Substantia nigra (tissue), 51 donors: ENCODE measurements at places on chromosomes 7 and 10.

GRCh38 chr10:50360077-50360850, 108.9 kb upstream of the ASAH2 start:
- DNase-seq, result no peak

- DNase-seq, result peak; percentile 70
Observed at GRCh38 chr7:6435486-6436384, 12.0 kb downstream of the DAGLB start.

GRCh38 chr10:72682638-72683037, 9.3 kb upstream of the MCU start:
- DNase-seq, result no peak

- DNase-seq, result no peak
Observed at GRCh38 chr10:79936625-79937615, 12.0 kb downstream of the SFTPD start.

DNA sequence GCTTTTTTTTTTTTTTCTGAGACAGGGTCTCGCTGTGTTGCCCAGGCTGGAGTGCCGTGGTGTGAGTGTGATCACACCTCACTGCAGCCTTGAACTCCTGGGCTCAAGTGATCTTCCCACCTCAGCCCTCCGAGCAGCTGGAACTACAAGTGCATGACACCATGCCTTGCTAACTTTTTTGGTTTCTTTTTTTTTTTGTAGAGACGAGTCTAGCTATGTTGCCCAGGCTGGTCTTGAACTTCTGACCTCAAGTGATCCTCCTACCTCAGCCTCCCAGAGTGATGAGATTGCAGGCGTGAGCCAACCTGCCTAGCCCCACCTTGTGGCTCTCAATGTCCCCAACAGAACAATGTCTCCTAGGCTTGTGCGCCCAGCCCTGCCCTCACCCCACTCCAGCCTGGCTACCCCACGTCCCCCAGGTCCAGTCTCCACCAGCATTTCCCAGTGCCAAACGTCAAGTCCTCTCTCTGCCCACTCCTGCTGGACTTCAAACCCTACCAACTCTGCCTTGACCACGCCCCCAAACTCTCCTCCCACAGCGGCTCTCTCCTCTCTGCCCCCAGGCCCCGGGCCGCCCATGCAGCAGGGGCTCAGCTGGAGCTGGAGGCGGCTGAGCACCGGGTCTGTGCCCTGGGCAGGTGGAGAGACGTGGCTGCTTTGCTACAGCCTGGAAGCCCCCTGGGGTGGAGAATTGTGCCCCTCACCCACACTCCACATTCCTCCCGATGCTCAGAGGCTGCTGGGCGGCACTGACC, 18.9 kb downstream of the BHLHA15 start:
- no peak for DNase-seq

GRCh38 chr10:110857265-110858171, 14.2 kb upstream of the PDCD4 start:
- peak; percentile 35 for DNase-seq

DNA sequence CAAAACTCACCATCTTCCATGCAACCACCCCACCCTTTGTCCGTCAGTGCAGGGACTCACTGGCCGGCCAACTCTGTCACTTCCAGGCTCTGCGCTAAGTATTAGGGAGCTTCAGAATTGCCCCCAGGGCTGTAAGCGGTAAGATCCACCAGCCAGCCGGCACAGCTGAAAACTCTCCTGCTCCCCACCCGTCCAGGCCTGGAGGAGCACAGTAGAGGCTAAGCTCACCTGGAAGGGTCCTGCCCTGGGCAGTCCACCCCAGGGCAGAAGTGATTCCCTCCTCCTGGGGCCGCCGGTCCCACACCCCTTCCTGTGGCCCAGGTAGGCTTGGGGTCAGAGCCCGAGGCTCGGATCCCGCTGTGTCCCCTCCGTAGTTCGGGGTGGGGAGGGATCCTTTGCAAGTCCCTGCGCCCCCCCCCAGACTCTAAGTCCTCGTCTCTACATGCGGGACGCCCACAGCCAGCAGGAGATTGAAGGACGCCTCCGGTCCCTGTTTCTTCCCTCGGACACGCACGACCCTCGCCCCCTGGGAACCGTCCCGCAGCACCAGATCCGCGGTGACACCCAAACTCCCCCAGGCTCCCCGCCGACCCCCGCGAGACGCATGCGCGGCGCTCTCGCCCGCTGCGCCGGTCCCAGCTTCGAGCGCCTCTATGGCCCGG, 138.9 kb downstream of the ARHGAP22 start:
- DNase-seq, result no peak

GRCh38 chr7:135448753-135449152, 61.1 kb downstream of the CNOT4 start:
- no peak for DNase-seq

GRCh38 chr7:77822269-77822668, 23.7 kb downstream of the PHTF2 start:
- no peak for DNase-seq

GRCh38 chr10:114388275-114388674, 16.0 kb downstream of the AFAP1L2 start:
- no peak for DNase-seq

DNA sequence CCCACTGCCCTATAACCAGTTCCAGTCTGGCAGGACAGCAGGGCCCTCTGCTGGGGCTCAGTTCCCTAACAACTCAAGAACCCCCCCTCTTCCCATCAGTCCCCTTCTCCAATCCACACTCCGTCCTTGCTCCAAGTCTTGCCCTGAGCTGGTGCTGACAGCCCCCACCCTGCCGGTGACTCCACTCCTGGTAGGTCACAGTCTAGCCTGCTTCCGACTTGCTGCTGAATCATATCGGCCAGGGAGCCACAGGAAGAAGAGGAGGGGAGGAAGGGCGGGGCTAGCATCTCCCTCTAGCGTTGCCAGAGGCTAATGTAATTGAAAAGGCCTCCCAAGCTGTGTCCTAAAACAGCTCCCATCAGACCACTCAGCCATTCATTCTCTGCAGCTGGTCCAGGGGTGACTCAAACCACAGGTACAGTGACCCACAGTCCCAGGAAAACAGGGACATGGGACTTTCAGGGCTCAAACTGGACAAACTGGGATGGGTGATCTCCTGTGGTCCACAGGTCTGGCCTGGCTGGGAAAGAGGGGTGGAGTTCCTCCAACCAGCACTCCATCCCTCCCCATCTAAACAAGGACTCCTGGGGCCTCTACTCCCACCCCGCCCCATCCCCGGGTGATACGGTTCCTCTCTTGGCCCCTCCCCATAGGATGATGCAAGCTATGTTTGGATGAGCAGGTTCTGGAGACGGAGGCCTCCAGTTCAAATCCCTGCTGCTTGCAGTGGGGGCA, 158.8 kb downstream of the SH3PXD2A start:
- DNase-seq, result peak; percentile 30

- DNase-seq, result no peak
Observed at GRCh38 chr7:30253796-30254165, 30.6 kb upstream of the ZNRF2 start.

DNA sequence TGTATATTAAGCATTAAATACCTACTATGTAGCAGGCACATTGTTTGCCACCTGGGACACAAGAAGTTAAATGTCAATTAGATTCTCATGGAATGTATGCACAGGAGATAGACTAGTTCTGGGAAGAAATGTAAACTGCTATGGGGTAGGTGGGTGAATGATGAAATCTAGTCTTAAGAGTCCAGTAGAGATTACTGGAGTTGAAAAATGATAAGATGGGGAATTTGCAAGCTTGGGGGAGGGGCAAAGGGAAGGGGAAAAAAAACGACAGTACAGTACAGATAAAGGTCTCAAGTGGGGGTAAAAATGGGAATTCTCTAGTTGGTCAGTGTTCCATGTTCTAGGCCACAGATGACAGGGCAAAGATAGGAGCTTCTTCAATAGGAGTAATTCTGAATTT, 94.4 kb downstream of the ATE1 start:
- DNase-seq, result no peak

DNA sequence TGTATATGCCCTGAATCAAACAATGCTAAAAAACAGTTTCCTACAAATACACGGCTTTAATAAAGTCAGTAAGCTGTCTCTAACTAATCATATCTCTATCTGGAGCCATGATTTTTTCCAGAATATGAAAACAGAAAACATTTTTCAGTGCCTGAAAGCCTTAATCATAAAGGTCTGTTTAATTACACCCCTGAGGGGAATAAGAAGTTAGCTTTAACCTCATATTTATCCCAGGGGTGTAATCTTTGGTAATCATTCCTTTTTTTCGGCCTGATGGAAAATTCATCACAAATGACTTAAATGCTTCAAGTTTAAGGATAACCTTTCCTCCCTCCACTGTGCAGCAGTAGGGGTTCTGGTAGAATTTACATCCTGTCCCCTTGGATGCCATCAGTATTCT, 124.2 kb downstream of the ATE1 start:
- no peak for DNase-seq

- DNase-seq, result peak; percentile 2
Observed at GRCh38 chr10:74213571-74214162, 62.6 kb downstream of the ADK start.

DNA sequence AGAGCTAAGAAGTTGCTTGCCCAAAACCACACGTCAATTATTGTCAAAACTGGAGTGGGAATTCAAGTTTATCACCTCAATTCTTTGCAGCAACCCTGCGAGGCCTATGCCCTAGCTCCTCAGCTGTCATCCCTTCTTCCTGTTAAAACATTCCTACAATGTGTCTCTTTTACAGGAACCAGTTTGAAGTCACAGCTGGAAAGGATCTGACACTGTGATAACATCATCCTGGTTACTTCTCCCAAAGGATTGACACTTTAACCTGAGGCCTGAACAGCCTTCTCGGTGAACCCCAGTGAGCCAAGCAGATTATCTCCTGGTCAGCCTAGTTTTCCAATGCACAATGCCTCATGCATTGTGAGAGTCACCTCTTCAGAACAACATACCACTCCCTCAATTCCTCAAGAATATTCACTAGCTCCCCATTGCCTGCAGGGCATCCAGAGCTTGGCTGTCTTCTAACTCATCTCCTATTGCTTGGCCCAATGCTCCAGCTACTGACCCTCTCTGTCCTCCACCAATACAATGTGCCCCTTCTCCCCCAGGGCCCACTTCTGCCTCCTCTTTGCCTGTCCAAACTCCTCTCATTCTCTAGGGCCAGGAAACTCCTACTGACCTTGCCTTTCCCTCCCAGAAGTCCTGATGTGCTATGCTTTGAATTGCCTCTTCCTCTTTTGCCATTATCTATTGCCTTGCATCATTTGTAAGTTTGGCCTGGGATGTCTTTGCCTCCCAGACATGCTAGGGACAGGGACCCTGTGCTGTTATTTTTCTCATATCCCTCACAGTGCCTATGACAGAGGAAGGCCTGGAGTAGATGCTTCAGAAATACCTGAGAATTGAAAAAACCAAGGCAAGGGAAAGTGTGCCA, 10.4 kb upstream of the DLG5 start:
- no peak for DNase-seq

DNA sequence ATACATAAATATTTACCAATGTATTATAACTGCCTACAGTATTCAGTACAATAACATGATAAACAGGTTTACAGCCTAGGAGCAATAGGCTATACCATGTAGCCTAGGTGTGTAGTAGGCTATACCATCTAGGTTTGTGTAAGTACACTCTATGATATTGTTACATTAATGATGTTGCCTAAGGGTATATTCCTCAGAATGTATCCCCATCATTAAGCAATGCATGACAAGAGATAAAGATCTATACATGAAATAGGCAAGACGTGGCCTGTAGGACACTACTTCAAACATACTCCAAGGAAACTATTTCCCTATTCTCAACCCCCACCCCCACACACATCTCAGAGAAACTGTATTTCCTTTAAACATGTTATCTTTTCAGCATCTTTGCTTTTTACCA, 15.3 kb upstream of the ADAM22 start:
- DNase-seq, result no peak

GRCh38 chr10:46314071-46314470, 27.3 kb downstream of the ANTXRL start:
- DNase-seq, result no peak

DNA sequence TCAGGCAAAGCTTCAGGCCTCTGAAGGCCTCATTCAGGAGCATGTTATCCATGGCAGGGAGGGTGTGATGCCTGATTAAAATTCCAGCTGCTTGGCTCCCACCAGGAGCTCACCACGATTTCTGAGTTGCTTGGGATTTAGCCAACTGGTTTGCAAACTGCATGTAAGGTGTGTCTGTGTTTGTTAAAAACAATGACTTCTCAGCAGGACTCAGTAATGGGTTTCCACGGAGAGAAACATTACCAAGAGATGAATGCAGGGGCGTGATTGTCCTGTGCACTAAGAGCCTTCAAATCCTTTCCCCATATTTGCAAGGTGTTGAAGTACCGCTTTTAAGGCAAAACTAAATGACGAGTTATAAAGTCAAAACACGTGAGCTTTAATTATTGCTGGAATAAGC, 88.8 kb upstream of the BTBD16 start:
- DNase-seq, result no peak

GRCh38 chr7:25665374-25665773, 437.1 kb upstream of the NPVF start:
- no peak for DNase-seq

- DNase-seq, result peak; percentile 87
Observed at GRCh38 chr7:143884969-143885559, 16.9 kb downstream of the TCAF1 start.

DNA sequence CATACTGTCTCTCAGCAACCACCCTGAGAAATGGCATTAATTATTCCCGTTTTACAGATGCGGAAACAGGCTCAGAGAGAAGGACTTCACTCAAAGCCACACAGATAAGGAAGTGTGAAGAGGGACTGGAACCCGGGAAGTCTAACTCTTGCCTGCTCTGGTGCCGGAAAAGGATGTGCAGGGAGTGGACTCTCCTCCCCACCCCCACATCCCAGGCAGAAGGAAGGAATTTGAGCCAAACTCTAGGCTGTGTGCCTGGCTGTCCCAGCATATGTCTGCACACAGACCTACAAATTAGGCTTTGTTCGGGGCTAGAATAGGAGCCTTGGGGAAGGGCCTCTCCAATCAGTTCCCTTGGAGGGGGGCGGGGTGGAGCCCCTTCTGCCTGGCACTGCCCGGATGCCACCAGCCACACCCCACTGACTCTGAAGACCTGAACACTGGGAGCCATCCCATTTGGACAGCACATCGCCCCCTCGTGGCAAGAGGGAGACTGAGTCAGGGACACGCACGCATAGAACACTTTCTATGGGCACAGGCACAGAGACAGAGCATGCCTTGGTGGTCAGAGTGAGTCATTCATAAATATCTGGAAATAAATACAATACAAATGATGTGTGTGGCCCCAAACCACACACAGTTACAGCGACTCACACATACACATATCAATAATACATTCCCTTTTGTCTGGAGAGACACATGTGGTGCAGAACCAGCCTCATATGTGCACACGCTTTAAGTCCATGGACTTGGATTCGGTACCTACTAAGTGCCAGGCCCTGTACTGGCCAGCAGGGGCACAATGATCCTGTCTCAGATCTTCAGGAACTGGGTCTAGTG, 13.1 kb downstream of the LZTS2 start:
- DNase-seq, result peak; percentile 94

- no peak for DNase-seq
Observed at GRCh38 chr7:5766321-5766761, 15.1 kb downstream of the RNF216 start.
